T-helper 1 cell (primary cell): ENCODE measurements at places on chromosomes 1 and 21.
A peak's percentile ranks its signal among the peaks of the same experiment; 100 is the strongest.

DNA sequence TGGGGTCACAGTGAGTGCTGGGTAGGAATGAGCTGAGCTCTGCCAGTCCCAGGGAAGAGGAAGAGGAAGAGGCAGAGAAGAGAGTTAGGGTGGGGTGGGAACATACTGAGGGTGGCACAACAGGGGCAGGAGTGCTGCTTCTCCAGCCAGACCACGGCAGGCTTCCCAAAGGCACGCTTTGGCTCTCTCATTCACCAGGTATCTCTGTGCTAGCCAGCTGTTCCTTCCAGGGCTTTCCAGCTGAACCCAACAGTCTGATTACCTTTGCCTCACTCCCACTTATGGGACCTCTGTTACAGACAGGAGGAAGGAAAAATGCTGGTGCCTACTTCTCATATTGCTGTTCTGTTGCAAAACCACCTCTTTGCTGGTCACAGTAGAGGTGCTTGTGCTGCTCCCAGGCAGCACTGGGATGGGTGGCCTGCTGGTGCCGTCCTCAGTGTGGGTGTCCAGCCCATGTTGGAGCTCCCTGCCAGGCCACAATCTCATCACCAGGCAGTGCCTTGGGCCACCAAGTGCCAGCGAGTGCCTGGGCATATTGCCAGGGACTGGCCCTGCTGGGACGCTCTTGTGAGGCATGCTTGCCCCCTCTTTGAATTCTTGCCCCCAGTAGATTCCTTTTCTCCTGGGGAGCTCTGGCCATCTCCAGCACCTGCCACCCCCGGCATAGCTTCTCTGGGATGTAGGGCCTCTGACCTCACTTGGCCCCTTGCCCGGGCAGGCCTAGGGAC, 2.1 kb downstream of the ADORA1 start:
- no peak for DNase-seq

- DNase-seq = no peak
Measured at GRCh38 chr1:19885821-19886220, 3.6 kb downstream of the OTUD3 start.

- DNase-seq = no peak
Measured at GRCh38 chr21:44583800-44584147, 3.4 kb upstream of the KRTAP10-5 start.

DNA sequence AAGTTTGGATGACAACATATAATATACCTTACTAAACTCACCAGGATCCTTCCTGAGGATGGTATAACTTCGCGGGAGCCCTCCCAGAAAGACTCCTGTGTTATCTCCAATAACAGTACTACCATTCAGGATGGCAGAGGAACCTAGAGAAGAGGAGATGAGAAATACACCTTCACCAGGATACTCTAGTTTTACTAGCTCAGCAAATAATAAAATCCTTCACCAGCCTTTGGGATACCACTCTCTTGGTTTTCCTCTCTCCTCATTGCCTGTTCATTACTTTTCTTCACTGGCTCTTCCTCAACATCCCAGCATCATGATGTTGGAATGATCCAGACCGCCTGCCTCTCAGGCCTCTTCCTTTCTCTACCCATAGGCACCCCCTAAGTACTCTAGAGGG, 336.6 kb downstream of the USH2A start:
- DNase-seq = no peak

- DNase-seq = no peak
Measured at GRCh38 chr1:200438911-200439310, 29.1 kb upstream of the ZNF281 start.

DNA sequence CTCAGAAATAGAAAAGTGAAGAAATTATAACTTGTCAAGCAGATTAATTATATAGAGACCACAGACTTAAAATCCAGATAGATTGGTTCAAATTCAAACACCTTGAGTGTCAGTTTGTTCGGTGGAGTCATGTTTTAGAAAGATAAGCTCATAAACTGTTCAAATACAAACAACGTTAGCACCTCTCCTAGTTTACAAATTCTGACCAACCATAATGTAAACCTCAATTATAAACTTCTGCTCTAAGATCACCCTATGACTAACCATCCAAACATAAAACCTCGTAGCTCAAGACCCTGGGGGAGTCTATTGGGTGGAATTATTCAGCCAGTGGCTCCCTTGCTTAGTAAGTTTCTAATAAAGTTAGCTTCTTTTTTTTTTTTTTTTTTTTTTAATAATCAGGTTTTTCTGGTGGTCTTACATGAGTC, 12.4 kb downstream of the CBR1 start:
- DNase-seq = no peak

DNA sequence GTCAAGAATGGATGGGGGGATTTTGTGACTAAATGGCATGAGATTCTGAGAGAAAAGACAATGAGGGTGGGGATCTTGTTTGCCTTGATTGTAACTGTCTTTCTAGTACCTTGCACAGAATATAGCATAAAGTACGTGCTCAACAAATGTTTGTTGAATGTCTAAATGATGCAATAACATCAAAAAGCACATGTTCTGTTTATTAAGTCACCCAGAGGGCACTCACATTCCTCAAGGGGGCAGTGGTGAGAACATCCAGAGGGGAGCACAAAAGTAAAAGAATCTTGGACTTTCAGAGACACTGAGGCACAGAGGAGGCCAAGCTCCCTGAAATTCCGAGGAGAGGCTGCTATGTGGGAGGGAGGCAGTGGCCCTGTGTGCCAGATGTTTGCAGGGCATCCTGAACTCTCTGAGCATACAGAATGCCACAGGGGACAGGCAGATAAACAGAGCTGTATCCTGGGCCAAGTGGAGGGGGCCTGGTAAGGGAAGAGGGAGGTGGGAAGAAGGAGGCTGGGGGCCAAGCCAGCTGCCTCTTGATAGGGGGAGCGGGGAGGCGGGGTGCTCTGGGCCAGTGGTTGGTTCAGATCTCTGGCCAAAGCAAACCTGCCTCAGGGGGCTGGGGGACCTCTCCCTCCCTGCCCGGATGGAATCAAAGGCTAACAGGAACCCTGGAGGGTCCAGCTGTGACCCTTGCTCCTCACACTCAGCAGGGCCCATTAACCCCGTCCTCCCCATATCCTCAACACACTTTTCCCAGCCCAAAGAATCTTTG, 6.5 kb upstream of the ATP1A2 start:
- DNase-seq = no peak

GRCh38 chr1:228472655-228473054, 14.5 kb upstream of the RNF187 start:
- DNase-seq = no peak

DNA sequence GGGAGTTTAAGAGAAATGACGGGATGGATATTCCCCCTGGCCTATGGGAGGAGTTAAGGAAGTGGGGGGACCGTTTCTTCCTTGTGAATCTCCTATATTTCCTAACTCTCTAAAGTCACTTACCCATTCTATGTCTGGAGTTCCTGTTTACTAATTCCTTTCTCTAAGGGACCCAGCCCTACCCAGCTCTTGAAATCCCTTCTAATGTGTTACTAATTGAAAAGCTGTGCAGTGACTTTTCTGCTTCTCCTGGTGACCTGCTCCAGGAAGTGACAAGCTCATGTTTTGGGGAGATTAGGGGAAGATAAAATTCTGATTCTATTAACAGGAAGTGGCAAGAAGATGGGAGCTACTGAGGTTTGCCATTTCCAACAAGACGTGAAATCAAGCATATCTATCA, 4.0 kb upstream of the SAMSN1 start:
- DNase-seq = no peak

DNA sequence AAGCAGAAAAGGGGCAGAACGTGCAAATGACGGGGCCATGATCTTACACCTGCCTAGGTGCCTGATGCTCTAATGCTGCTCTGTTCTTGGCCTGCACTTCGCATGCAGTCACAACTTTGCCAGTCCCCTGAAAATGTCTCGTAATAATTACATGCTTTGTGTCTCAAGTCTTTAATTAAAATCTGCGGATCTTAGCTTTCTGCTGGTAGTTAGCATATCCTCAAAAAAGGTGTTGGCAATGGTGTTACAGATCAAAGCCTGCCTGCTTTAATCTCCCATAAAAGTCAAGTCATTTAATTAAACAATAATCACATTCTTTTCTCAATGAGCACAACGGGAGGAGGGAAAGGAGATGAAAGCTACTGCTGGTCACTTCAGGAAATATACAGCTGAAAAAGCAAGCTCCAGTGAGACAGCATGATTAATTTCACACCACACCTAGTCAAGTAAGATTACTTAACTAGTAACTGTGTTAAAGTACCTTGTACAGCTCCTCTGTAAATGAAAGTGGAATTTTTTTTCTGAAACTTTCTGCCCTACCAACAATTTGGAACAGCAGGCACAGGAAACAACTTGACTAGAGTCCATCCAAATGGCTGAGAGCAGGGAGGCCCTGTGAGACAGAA, 45.8 kb downstream of the STX6 start:
- DNase-seq = no peak

DNA sequence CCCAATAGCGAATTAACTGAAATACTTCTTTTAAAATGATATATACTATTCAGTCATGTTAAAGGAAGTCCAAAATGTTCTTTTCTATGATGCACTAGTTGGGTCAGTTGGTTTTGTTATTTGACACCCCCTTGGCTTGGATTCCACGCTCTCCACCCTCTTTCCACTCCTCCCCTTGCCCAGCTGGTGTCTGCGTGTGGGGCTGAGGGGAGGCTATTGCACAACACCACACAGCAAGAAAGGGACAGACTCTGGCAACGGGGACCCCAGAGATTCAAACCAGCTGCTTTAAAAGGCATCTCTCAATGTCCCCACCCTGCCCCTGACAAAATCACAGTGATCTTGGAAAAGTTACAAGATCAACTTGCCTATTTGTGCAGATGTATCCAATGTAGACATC, 394.3 kb downstream of the TGFB2 start:
- DNase-seq = no peak

- DNase-seq = no peak
Measured at GRCh38 chr1:6447016-6447817, 18.8 kb downstream of the TNFRSF25 start.

GRCh38 chr21:34766862-34767261, 98.1 kb downstream of the CLIC6 start:
- DNase-seq = no peak

DNA sequence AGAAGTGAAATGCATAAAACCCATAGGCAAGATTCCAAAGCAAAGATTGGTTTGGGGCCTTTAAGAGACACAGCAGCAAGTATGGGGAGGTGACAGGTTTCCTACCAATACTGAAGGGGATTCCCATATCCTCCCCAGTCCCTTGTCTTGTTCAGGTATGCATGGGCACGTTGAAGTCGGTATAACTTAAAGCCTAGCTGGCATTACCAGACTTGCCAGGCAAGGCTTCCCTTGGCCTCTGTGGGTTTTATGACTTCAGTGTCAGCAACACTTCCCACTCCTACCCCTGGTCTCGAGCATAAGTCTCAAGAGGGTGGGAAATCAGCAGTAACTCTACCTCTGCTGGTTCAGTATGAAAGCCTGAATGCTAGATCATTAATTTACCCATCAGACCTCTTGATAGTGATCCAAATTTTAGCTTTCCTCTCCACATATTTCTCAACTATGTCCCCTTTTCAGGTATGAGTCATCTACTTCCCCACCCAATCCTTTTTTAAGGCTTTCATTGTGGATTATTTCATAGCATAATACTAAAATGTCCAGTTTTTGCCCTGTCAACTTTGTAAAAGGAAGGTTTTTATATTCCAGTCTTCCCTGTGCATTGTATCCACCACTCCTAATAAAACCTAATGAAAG, 6.8 kb downstream of the CYP4X1 start:
- no peak for DNase-seq

DNA sequence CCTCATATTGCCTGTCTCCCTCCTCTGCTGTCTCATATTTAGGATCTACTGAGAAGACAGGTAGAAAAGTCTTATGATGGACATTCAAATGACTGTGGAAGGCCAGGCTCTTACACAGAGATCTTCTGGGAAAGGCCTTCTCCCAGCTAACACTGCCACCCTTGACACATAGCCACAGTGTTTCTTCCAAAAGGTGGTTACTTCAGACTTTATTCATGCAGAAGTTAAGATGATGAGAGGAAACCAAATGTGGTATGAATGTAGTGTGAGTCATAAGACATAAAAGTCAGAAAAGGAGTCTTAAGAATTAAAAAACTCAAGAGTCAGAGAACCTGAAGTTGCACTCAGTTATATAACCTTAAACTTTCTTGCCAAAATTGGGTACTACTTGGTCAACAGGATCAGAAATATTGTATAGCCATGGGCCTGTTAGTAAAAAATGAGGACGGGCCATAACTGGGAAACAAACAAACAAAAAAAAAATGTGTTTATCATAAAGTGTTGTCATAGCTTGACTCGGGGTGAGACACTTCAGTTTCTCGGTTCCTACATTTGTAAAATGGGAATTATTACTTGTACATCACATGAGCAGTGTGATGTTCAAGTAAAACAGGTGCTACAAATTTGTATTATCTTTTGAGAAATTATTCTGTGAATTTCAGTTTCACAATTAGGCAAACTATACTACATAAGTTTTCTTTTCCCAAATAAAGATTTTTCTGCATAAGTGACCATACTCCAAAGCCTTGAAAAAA, 1.2 kb upstream of the DENND1B start:
- DNase-seq = peak; percentile 10

DNA sequence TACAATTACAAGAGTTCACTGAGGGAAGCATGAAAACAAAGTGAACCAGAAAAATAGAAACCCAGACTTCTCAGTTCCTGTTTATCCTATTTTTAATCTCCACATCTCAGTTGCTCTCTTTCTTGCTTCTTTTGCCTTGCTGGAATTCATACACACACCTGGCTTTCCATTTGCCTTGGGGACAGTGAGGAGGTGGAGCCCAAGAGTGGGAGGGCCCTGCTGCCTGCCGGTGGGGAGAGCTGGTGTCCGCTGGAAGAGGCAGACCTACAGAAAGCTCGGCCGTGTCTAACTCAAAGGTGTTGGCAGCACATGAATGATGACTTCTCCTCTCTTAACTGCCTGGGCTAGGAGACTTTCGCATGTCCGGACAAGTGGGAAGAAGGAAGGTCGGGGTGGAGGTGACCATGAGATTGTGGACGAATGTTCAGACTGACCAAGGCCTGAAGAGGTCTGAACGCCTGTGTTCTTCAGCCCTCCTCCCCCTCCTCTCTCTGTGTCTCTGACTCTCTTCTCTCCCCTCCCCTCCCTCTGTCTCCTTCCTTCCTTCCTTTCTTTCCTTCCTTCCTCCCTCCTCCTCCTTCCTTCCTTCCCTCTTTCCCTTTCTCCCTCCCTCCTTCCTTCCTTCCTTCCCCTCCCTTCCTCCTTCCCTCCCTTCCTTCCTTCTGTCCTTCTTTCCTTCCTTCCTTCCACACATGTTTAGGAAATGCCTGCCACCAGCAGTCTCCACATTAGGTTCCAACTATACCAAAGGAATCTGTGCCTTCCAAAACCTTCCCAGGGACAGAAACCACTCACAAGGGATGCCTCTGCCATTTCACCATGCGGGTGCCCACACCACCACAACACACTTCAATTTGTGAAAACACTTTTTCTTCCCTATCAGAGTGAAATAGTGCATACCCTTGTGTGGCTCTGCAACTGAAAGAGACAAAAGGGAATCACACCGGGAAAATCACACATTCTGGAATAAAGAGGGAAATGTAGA, 157.3 kb upstream of the RUNX1 start:
- no peak for DNase-seq

DNA sequence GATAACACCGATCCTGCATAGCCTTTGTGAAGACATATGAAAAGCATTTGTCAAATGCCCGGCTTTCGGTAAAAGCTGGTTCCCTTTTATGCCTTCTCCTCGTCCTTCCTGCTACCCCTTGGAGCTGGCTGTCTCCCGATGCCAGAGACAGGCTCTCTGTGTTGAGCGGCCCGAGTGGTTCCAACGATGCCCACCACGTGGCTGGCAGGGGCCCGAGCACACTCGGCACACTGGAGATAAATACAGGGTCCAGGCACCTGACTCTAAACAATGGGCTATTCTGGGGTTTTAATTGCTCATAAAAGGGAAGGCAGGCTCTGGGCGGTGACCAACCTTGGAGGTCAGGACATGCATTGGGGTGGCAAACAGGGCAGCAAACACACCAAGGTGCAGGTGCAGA, 207.1 kb downstream of the HIVEP3 start:
- DNase-seq = no peak
